NCI-H2107 (cell line): ENCODE measurements at places on chromosomes 7 and 10.

GRCh38 chr10:18364987-18365775 is 225.0 kb downstream of the CACNB2 start:
- DNase-seq: no peak

- DNase-seq: no peak
Measured at GRCh38 chr10:91366704-91367103, 43.4 kb upstream of the HECTD2 start.

DNA sequence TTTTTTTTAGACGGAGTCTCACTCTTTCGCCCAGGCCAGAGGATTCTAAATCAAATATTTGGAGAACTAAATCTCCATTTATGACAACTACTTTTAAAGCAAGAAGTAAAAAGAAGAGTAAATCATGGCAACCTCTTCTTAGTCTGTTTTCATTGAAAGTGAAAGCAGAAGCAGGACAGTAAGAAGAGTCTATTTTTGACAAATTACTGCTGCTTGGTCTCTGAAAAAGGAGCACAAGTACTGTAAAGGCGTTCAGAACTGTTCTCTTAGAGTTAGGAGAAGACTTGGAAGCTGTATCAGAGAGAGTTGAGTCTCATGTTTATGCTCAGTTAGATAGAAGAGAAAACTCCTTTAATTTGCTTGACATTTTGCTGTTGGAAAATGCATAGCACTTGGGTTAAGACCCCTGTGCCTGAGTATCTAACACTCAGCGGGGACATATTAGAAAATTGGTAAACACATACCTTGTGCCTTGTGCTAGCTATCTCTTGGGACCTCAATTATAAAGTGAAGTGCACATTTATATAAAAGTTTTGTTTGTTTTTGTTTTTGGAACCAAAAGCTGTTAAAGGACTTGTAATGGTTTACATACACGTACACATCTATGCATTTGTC is 433.0 kb downstream of the ANKRD7 start:
- DNase-seq: no peak

GRCh38 chr7:140876519-140877248 is 48.0 kb downstream of the BRAF start:
- DNase-seq: no peak

- no peak for DNase-seq
Measured at GRCh38 chr10:101223274-101224059, 5.8 kb downstream of the LBX1 start.

- no peak for DNase-seq
Measured at GRCh38 chr10:26441491-26442214, 3.5 kb downstream of the APBB1IP start.

DNA sequence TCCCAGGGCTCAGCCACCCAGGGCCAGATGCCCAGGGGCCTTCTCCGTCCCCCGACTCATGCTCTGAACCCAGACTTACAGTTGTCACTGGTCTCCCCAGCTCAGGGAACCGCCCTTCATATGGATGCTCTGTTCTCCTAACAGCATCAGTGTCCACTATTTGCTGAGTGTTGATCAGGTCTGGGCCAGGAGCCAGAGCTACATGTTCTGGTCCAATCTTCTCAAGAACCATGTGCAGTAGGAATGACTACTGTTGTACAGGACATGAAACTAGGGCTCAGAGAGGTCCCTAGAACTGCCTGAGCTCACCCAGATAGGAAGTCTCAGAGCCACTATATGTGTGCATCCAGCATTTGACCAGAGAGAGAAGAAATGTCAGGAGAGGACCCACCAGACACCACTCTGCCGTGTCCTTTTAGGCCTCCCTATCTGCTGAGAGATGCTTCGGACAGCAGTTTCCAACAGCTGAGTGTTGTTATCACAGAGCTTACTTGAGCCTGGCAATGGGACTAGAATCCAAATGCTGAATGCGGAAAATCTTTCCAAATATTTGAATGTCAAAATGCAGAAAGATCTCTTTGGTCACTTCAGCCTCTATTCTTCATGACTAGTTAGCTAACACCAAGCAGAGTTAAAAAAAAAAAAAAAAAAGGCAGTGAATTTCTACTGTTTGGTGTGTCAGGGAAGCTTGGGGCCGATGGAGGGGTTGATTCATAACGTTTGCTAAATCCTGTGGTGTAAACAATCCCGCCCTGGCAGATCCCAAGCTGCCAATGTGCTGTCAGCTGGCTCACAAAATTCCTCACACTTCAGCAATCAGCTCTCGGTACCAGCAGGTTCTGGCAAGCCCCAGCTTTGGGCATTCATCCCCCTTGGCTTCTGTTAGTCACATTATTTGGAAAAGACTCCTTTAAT is 246.1 kb downstream of the TNS3 start:
- no peak for DNase-seq

DNA sequence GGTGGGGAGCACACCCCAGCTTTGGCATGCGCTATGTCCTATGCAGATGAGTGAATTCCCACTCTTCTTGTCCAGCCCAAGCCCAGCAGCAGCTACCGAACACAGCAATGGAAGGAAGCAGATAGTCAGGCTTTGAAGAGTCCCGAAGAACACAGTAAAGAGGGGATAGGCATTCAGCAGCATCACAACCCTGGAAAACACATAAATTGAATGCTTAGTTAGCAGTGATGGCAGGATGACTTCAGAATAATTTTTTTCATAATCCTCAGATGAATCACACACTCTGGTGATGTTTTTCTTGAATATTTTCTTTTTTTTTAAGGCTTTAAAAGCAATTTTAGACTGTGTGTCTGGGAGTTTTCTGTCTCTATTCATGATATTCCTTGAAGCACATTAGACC is 95.8 kb downstream of the CFAP58 start:
- no peak for DNase-seq

- no peak for DNase-seq
Measured at GRCh38 chr10:70809011-70809611, 6.6 kb upstream of the SGPL1 start.

DNA sequence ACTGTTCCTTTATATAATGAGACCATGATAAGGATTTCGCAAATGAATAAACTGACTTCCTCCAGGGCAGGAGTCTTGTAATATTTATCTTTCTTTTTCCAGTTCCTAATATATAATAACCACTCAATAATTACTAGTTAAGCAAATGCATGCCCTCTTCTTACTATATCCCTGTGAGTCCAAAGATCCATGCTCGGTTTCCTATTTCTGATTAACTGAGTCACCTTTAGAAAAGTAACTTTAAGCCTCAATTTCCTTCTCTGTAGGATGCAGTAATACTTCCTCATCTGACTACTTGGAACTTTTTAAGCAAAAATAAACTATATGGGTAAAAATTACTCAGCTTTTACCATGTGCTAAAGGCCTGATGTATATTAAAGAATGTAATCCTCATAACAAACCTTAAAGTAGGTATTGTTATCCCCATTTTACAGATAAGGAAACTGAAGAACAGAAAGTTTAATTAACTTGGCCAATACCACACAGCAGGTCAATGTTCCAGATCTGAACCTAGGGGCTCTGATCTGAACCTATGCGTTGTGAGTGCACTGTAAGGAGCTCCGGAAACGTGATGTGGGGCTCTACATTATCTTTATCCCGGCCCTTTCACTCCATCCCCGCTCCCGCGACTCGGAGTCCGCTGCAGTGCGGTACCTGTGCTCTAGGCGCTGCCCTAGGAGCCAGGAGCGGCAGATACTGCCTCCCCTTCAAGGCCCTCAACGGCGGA is 458 bp downstream of the COX15 start:
- no peak for DNase-seq

GRCh38 chr10:26835025-26835424 is 25.7 kb downstream of the ABI1 start:
- no peak for DNase-seq

- DNase-seq: no peak
Measured at GRCh38 chr7:89776980-89777379, 377.3 kb upstream of the STEAP1 start.

- DNase-seq: no peak
Measured at GRCh38 chr10:70331160-70331485, 47.3 kb upstream of the NPFFR1 start.

DNA sequence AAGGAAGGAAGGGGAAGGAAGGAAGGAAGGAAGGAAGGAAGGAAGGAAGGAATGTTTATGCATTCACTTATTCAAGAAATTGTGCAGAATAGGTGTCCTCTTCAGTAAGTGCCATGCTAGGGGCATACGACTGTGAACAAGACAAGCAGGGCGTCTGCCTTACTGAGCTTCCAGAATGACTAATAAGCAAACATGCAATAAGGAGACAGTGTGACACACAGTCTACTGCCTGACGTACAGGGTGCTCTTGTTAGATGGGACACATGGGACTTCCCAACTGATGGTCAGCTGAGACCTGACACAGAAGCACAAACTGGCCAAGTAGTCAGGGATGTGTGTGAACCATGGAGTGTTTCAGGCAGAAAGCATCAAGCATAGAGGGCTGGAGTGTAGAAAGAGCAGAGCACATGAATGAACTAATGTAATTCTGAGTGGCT is 18.2 kb downstream of the DNAJC12 start:
- no peak for DNase-seq

- no peak for DNase-seq
Measured at GRCh38 chr10:14371581-14371980, 40.9 kb upstream of the FRMD4A start.

- no peak for DNase-seq
Measured at GRCh38 chr10:59917922-59918321, 11.6 kb upstream of the CCDC6 start.
